ENCODE measurements at places on chromosomes 6 and 20.

- no peak for DNase-seq
These were observed 112.1 kb upstream of the EYS start for GRCh38 chr6:65819152-65819551.

- no peak for DNase-seq
These were observed 85.7 kb downstream of the LIN28B start for GRCh38 chr6:105042648-105043047.

- DNase-seq, result no peak
These were observed 87.6 kb downstream of the BTBD9 start for GRCh38 chr6:38552121-38552520.

- no peak for DNase-seq
These were observed 3.8 kb downstream of the SEC23B start for GRCh38 chr20:18511571-18511970.

GRCh38 chr20:62606551-62607201 is 35.6 kb upstream of the SLCO4A1 start:
- DNase-seq, result no peak

- DNase-seq, result no peak
These were observed 71.8 kb downstream of the SAMD3 start for GRCh38 chr6:130150906-130151305.

GRCh38 chr6:57313711-57314471 is 3.5 kb upstream of the PRIM2 start:
- DNase-seq, result no peak

GRCh38 chr6:34638834-34639736 is 57.5 kb downstream of the ILRUN start:
- DNase-seq, result no peak

DNA sequence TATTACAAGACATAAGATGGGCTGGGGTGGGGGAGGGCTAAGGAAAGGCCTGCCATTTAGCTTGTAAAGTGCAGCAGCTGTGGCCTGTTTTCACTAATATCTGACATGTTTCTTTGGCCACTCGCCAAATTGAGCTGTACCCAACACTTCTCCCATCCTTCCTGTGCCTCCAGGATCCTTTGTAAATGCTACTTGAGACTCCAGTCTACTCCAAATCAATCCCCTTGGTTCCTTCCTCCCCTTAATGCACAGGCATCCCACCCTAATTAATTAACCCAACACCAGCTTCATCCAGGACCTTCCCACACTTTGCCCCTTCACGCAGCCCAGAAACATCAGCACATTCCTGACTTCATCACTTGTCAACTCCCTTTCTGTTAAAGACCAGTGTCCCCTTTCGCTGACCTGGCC is 55.0 kb upstream of the TCF21 start:
- no peak for DNase-seq

- no peak for DNase-seq
These were observed 112.3 kb downstream of the CBLN4 start for GRCh38 chr20:55893031-55893430.

- DNase-seq, result no peak
These were observed 1.7 kb downstream of the UNC5CL start for GRCh38 chr6:41037107-41037900.

DNA sequence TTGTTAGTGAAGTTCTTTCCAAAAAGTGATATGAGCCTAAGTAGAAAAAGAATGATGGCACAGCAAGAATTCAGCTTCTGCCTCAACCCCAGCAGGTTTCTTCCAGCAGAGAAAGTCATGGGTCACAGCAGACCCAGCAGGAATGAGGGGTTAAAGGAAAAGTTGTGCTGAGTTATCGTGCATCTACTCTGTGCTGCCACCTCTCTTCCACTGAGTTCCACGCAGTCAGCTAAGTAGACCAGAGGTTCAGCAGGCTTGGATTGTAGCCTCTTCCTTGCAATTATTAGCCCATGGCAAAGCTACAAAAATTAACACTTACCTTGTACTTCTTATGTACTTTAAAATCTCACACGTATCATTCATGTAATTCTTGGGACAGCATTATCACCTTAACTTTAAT is 510.8 kb downstream of the PTPRT start:
- no peak for DNase-seq

All from stimulated activated CD8-positive, alpha-beta memory T cell treated with anti-CD3 and anti-CD28 coated beads, Interleukin-2, amount 100 ng/mL, for 1 hour (primary cell).